ENCODE measurements at places on chromosomes 7 and 10. TPM values are rescaled to one million over a fixed set of nuclear protein-coding genes. Genes with fewer than 3 reads are reported as not detected.

Gene EBLN1
- total RNA-seq, result not detected

Gene HECW1
- total RNA-seq, result not detected

Gene UPK3B
- not detected for total RNA-seq

Gene CYP26C1
- total RNA-seq, result 0.23 TPM

Gene OR2A1
- total RNA-seq, result 0.08 TPM

Gene TMEM225B
- 1.2 TPM for total RNA-seq

Gene NCF1
- not detected for total RNA-seq

Gene THSD7A
- 0.38 TPM for total RNA-seq

Gene STEAP2
- 2.6 TPM for total RNA-seq

Gene TMEM213
- not detected for total RNA-seq

Data from smooth muscle cell of the coronary artery (primary cell).